ENCODE measurements at places on chromosomes 2 and 18.

GRCh38 chr2:212791569-212791968 is 253.0 kb upstream of the ERBB4 start:
- no peak for DNase-seq

- DNase-seq, result no peak
These were observed 38.8 kb upstream of the METTL21A start for GRCh38 chr2:207663870-207664545.

- peak; percentile 81 for DNase-seq
These were observed 26.5 kb upstream of the KCNS3 start for GRCh38 chr2:17851731-17852585.

DNA sequence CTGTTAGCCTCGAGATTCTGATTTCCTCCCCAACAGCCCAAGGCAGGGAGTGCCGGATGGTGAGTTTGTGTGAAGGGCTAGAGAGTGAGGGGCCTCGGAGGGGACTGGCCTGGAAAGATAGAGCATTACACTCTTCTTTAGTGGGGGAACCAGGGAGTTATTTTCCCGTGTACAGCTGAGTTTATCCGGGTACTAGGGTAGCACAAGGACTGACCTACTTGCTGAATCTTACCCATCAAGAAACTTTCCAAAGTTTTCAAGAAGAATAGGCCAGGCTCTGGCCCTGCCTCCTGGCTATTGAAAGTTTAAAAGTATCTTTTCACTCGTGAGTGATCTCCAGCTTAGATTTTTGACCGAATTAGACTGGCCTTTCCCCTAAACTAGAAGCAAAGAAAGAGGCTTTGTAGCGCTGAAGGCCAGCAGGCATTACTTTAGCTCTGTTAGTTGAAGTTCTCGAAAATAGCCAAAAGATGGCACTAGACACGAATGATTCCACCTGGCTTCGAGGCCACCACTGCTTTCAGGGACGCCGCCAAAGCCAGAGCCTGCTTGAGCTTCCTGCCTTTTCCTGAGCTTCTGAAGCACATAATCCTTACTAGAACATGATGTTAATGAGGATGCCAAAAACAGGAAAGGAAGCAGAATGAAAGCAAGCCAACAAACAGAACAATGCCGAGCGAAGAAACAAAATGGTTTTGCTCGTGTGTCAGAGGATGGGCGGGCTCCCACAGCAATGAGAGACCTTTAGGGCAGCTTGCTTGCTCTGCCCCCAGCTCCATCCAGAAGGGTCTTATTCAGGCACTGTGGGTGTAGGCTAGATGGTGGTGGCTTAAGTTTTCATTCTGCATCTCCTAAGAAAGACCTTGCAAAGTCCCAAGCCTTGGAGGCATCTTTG is 55.8 kb downstream of the TSN start:
- DNase-seq, result peak; percentile 78

DNA sequence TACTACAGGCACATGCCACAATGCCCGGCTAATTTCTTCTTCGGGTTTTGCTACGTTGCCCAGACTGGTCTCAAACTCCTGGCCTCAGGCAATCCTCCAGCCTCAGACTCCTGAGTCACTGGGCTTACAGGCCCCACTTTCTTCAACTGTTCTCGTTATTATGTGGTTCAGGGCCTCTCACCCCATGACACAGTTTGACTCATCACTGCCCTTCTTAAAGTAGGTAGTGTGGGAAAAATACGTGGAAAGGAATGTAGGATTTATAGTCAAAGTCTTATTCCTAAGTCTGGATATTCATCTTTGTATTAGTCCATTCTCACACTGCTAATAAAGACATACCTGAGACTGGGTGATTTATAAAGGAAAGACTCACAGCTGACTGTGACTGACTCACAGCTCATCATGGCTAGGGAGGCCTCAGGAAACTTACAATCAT is 19.4 kb downstream of the CENPA start:
- DNase-seq, result no peak

- DNase-seq, result no peak
These were observed 282.3 kb downstream of the EPHA4 start for GRCh38 chr2:221289846-221290245.

All from D341Med (cell line).